ENCODE measurements at places on chromosomes 5 and 9.

GRCh38 chr5:151414536-151414935 is 32.9 kb upstream of the SLC36A1 start:
- DNase-seq = no peak

DNA sequence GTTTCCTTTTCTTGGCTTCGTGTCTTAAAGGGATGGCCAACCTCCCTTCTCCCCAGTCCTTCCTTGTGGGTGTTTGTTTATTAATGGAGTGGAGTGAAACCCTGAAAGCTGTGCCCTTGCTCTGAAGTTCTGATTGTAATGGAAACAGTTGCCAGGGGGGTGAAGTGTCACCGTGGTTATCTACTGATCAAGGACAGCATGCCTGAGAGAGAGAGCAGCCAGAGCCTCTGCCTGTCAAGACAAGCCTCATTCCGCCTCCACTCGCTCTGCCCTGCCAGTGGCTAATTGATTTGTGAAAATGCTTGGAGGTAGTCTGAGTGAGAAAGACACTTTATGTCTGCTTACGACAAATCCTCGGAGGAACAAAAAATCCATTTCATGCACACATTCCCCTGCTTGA is 143.7 kb upstream of the SLC30A5 start:
- DNase-seq = no peak

GRCh38 chr9:121844098-121844497 is 192.7 kb downstream of the DAB2IP start:
- no peak for DNase-seq

DNA sequence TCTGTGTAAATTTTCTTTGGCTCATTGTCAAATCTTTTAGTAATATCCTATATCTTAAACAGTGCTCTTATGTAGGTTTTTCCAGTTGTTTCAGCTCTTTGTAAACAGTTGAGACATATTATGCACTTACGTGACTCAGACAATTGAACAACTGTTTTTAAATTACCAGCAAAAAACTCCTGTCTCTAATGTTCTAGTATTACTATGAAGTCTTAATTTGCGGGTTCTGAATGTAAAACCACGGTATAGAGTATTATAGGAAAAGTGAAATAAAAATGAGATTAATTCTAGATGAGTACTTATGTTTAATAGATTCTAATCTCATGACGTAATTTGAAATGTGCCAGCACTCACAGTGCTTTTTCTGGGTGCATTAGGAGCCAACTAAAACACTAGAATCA is 136.0 kb downstream of the GDNF start:
- DNase-seq = no peak

- no peak for DNase-seq
These were observed 6.3 kb upstream of the DNAJB5 start for GRCh38 chr9:34983209-34983608.

GRCh38 chr5:56981548-56982315 is 29.8 kb upstream of the MIER3 start:
- DNase-seq = peak; percentile 6

GRCh38 chr5:157590478-157590877 is 14.9 kb upstream of the ADAM19 start:
- DNase-seq = no peak

GRCh38 chr9:128983536-128983935 is 36.0 kb downstream of the NUP188 start:
- DNase-seq = no peak

GRCh38 chr5:89396278-89396954 is 513.4 kb upstream of the MEF2C start:
- no peak for DNase-seq

- DNase-seq = no peak
These were observed 124.6 kb downstream of the ROR2 start for GRCh38 chr9:91825422-91825821.

GRCh38 chr5:145971108-145971507 is 34.7 kb downstream of the SH3RF2 start:
- DNase-seq = no peak

DNA sequence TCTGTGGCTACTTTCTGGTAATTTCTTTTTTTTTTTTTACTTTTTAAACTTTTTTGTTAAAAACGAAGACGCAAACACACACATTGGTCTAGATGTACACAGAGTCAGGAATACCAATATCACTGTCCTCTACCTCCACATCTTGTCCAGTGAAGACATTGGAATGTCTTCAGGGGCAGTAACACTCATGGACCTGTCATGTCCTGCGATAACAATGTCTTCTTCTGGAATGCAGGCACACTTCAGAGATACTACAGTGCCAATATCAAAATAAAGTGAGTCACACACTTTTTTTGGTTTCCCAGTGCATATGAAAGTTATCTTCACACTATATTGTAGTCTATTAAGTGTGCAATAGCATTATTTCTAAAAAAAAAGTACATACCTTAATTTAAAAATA is 175.9 kb downstream of the ARRDC3 start:
- no peak for DNase-seq

GRCh38 chr9:137406876-137407589 is 15.9 kb downstream of the EXD3 start:
- DNase-seq = peak; percentile 34

DNA sequence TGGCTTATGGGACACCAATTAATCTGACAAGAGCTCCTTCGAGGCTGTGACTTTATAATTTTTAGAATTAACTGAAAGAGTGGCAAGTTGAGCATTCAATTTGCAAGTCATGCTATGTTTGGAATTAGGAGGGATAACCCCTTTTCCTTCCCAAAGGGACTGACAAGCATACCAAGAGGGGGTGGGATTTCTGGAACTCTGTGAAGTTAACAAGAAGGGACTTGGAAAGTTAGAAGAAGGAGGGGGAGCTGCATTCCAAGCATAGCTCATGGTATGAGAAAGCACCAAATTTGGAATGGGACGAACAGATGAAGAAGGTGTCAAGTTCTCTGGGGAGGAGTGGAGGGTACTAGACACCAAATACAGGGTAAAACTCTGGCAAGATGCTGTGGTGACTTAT is 8.9 kb upstream of the PALM2AKAP2 start:
- DNase-seq = peak; percentile 28

DNA sequence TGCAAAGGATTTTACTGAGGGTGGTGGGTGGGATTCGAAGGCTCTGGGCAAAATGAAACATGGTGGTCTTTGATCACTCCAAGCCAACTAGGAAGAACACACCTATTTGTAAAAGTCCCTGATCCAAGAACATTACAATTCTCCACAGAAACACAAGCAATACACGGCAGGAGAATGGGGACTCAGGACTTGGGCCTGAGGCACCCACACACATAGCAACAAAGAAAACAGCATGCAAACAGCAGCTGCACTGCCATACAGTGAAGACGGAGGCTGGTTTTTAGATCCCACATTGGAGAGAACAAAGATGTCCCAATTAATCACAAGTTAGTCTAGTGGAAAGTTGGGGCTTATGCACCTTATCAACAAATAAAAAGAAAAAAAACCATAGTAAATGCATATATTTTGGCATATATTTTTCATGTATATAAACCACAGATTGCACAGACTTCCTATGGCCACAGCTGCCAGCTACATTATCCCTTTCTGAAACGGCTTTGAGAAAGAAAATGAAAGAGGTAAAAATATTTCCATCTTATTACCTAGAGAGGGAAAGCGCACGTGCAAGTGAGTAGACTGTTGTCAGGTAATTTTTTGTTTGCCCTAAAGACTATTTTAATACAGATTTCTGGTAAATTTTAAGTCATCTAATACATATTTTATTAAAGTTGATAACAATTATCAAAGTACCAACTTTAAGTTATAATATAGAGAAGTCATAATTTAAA is 410.9 kb downstream of the BNC2 start:
- DNase-seq = no peak

GRCh38 chr5:138905541-138905940 is 30.4 kb upstream of the LRRTM2 start:
- peak; percentile 67 for DNase-seq

DNA sequence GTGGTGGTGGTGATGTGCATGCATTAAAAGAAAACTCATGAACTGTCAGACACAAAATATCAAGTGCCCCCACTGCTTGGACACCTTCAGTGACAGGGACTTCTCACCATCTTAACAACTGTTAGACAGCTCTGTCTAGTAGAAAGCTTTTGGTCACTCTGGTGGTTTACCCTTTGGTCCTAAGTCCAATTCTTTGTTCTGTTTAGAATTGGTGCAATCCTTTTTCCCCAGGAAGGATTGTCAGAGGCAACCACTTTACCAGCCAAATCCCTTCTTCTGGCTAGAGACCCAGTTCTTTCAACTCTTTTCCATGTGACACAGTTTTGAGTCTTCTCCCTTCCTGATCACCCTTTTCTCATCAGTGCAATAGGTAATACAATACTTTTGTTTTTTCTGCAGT is 140.2 kb downstream of the SEC61B start:
- DNase-seq = no peak

GRCh38 chr9:136671646-136672430 is 9.1 kb downstream of the EGFL7 start:
- DNase-seq = no peak

DNA sequence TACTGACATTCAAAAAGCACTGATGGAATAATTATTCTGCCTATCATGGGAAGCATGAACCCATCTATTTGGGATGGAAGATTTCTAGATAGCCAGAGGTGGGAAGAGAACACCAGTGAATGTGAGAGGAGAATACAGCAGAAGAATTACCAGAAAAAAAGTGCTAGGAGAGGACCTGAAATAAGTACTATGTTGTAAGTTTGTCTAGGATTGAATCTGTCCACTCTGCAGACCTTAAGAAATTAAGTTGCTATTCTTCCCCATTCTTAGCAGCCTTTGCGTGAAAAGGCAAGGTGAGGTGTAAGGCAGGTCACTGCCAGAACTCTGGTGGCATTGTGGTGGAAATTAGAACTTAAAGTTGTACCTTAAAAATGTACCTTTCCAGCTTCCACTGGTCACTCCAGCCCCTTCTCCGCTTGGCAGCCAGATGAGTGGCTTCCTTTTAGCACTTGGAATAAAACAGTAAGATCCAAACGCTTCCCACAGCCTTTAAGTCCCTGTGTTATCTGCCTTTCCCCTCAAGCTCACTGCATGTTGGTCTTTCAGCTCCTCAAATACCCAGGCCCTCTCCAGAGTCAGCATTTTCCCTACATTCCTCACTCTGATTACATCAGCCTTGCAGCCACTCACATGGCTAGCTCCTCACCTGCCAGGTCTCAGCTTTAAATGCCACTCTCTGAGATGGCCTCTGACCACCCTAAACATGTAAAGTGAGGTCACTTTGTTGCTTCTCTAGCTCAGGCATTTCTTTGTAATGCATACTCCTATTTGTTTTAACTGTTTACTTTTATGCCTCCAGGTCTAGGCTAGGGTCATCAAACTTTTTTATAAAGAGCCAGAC is 253.0 kb downstream of the EPB41L4A start:
- DNase-seq = no peak
